ENCODE measurements at places on chromosomes 3 and 15.

- DNase-seq, result no peak
Observed at GRCh38 chr3:142944342-142944741, 19.1 kb downstream of the PAQR9 start.

DNA sequence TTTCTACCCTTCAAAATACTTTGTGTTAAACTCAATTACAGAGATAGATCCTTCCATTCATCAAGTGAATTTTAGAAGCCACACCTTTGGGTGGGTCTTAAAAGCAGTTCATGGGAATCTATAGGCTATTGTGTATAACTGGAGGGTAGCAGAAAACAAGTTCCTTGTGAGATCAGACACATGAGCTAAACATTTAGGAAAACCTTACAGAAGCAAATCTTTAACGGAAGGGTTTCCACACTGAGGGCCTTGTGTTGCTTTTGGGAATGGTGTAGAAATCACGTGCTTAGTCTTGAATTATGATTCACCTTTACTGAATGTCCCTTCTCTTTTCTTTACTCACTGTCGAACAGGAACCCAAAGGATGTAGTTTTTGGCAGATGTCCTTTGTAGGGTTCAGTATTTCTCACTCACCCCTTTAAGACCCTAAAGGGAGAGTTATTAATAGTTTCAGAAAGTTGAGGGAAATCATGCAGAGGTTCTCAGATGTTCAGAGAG is 257.3 kb upstream of the CTDSPL start:
- no peak for DNase-seq

DNA sequence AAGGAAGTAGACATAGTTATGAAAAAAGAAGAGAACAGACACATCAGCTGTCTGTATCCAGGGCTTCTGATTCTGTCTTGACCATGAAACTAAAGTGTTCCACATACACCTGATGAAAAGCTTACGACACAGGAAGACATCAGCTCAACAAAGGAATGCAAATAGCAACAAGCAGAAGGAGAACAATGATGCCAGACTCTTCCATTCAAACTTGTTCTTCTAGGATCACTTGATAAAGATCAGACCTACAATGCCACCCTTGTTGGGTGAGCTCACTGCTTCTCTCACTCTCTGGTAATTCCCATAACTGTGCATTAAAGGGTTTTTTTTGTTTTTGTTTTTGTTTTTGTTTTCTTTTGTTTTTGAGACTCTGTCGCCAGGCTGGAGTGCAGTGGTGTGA is 49.7 kb downstream of the GATM start:
- DNase-seq, result no peak

DNA sequence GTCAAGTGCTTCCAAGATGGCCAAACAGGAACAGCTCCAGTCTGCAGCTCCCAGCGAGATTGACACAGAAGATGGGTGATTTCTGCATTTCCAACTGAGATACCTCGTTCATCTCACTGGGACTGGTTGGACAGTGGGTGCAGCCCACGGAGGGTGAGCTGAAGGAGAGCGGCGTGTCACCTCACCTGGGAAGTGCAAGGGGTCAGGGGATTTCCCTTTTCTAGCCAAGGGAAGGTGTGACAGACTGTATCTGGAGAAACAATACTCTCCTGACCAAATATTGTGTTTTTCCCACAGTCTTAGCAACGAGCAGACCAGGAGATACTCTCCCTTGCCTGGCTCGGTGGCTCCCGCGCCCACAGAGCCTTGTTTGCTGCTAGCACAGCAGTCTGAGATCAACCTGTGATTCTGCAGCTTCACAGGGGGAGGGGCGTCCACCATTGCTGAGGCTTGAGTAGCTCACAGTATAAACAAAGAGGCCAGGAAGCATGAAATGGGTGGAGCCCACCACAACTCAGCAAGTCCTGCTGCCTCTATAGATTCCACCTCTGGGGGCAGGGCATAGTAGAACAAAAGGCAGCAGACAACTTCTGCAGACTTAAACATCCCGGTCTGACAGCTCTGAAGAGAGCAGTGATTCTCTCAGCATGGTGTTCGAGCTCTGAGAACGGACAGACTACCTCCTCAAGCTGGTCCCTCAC is 293.5 kb upstream of the SUCLG2 start:
- DNase-seq, result peak; percentile 17

- no peak for DNase-seq
Observed at GRCh38 chr3:30682434-30683155, 76.2 kb downstream of the TGFBR2 start.

DNA sequence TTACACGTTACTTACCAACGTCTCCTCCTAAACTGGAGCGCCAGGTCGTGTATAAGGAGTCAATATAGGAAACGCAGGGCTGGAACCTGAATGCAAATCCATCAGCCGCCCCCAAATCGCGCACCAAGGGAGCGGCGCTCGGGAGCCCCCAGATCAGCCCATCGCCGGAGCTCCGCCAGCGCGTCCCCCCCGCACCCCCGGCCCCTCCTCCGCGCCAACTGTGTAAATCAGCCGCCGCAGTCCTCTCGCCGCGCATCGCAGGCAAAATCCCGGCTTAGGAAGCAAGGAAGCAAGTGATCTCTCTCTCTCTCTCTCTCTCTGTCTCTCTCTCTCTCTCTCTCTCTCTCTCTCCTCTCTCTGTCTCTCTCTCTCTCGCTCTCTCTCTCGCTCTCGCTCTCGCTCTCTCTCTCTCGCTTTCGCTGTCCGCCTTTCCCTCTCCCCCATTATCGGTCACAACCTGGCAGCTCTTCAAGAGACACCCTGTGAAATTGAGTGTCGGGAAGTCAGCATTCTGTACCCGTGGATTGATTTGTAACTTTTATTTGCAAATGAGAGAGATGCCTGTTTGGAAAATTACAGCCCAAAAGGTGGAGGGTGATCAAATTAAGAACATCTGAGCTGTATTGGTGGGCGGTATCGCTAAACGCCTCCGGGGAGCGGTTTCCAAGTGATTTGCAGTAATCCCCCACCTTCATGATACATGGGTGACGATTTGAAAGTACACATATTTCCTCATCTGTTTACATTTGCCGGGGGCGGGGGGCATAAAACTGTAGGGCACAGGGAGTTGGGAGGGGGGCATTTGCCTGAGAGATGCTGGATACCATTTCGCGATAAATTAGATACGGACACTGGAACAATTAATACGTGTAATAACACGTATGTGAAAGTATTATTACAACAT is 645 bp upstream of the SLITRK3 start:
- no peak for DNase-seq
